ENCODE measurements at places on chromosomes 5 and 9.

- DNase-seq = no peak
Observed at GRCh38 chr9:108182950-108183381, 672.8 kb downstream of the ACTL7B start.

GRCh38 chr9:127518091-127518856, 67.0 kb downstream of the LRSAM1 start:
- no peak for DNase-seq

DNA sequence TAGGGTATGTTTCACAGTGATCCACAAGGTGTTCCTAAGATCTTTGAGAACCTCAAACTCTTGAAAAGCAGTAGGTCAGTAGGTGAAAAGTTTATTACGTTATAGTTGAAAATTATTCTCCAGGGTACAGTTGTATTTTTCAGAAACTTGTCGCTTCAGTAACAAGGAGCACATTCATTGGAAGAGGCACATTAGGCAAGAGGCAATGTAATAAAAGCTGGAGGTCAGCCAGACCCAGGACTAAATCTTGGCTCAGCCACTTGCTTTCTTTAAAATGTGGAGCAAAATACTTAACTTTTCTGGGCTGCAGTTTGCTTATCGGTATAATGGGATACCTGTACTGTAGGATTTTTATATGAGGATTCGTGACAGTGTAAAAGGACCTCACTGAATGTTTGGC, 45.6 kb downstream of the TLE4 start:
- no peak for DNase-seq

DNA sequence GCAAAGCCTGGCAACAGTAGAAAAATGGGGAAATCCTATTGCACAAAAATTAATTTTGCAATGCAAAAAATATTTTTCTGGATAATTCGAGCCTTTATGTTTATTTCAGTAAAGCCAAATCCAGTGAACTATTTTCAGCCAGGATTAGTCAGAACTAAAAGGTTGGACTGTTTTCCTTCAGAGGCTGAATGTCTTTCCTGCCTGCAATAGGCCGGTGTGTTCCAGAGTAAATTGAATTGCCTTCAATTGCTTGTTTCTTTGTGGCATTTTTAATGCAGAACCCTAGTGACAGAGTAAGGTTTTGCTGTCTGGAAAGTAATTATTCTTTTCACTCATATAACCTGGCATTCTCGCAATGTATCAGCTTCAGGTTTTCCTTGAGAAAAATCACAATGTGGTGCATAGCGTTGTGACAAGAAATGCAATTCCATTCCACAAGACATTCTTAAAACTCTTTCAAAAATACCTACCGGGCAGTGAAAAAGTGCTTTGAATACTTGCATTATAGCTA, 183.7 kb downstream of the GLIS3 start:
- DNase-seq = no peak

DNA sequence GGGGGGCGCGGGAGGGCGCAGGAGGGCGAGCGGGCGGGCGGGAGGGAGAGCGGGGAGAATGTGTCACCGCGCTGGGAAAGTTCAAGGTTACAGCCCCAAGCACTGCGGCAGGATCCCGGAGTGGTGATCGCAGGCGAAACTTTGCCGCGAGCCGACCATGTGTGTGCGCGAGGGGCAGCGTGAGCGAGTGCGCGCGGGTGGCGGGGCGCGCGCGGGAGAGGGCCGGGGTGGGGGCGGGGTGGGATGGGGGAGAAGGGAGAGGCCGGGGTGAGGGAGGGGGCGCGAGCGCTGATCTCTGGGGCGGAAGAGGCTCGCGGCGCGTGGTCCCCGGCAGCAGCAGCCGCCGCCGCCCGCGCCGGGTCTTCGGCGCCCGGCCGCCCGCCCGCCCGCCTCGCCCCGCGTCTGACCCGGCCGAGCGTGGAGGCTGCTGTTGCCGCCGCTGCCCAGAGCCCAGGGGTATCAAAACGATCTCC, at the start of gene NFIB:
NFIB (minus strand) TSS at position 191 of the 473 bp plus-strand sequence. CDS start 630 bp downstream, outside the sequence.
- DNase-seq = no peak

DNA sequence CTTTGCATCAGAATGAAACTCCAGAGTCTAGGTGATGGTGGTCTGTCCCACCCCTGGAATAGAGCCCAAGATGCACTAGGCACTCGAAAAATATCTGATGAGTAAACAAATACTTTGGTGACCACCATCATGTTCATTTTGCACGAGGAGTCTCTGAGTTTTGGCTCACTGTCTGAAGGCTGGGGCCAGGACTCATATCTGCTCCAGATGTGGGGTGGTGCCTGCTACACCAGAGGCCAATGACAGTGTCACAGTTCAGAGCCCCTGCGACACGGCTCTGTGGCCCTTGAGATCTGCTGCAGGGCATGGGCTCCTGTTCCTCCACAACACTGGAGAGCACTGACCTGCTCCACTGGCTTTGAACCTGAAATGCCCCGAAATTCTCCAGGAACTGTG, 164.6 kb downstream of the ROR2 start:
- DNase-seq = no peak

GRCh38 chr5:139273322-139273571, 20.3 kb upstream of the MATR3 start:
- no peak for DNase-seq

DNA sequence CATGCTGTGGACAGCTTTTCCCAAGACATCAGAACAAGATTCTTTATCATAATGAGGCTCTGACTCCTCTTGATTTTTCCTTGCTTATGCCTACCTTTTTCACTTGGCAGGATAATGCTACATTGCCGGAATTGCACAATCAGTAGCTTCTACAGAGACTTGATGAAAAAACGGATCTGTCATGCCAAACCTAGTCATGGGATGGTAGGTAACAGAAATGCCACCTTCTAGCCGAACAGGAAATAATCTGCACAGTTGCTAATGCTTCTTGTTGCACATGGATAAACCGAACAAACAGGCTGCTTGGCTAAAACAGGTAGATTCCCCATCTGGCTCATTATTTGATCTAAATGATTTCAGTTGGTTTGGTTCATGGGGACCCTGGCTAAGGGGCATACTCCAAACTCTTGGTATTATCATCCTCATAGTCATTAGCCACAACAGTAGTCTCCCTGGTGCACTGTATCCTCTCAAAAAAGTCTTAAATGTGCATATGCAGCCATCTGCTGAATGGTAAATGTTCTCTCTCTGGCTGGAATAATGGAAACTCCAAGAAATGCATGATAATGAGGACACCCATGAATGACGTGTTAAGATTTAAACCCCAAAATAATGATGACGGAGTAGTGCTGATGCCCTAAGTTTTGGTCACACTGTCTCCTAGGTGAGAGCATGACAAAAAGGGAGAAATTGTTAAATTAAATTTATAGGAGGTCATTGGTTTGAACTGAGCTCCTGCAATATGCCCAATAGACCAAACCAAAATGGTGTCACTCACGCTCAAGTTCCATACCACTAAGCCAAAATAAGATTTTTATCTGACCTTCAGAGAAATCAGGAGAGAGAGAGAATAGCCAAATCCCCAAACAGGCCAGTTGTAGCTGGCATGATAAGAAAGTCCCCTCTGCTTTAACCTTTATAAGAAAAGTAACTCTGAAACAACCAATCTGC, 47.0 kb downstream of the RAPGEF1 start:
- DNase-seq = no peak

- DNase-seq = no peak
Observed at GRCh38 chr9:109817846-109818472, 38.0 kb downstream of the PALM2AKAP2 start.

- no peak for DNase-seq
Observed at GRCh38 chr9:78707080-78707479, 410.2 kb downstream of the PSAT1 start.

GRCh38 chr9:128505414-128505765, 871 bp downstream of the GLE1 start:
- no peak for DNase-seq

DNA sequence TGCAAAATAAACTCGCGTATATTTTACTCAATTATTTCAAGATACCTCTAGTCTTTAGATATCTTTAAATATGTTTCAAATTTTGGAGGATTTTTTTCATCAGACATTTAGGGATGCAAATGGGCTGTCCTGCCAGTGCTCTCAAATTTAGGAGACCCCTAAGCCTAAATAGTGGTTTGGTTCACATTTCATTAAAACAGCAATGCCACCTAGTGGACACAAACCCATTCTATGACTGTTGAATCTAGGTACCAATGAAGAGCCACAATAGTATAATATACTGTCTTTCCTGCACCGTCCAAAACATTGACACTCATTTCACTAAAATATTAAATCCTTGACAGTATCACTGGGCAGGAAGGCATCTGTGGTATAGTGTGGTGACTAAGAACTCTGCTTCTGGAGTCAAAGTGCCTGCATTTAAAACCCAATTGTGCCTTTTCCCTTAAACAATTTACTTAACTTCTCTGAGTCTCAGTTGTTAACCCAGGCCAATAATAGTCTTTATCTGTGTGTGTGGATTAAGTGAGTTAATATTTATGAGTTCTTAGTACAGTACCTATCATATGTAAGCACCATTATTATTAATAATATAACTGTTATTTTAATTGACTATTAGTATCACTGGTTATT, 148.0 kb downstream of the RORB start:
- no peak for DNase-seq

DNA sequence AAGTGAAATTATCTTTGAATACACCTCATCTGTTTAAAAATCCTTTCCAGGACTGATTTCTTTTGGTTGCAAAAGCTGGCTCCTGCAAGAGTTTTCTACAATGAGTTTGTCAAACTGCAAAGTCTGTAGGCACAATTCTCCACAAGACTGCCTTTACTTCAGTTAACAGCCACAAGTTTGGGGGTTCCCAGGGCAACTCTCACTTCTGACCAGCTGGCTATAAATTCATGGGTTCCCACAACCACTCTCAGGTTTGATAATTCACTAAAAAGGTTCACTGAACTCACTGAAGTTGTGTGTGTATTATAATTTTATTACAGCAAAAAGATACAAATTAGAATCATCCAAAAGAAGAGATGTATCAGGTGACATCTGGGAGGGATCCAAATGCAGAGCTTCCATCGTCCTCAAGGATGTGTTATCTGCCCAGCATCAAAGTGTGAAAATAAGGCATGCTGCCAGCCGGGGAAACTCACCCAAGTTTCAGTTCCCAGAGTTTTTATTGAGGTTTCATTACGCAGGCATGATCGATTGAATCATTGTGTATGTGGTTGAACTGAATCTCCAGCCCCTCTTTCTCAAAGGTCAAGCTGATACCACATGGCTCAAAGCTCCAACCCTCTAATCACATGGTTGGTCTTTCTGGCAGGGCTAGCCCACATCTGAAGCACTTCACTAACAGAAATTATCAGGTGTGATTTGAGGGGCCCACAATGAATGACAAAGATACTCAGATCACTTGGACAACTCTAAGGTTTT, 19.0 kb upstream of the PSIP1 start:
- DNase-seq = no peak

GRCh38 chr9:86788456-86788855, 158.8 kb downstream of the GAS1 start:
- no peak for DNase-seq

- DNase-seq = no peak
Observed at GRCh38 chr5:61402970-61403900, 71.2 kb downstream of the ZSWIM6 start.

DNA sequence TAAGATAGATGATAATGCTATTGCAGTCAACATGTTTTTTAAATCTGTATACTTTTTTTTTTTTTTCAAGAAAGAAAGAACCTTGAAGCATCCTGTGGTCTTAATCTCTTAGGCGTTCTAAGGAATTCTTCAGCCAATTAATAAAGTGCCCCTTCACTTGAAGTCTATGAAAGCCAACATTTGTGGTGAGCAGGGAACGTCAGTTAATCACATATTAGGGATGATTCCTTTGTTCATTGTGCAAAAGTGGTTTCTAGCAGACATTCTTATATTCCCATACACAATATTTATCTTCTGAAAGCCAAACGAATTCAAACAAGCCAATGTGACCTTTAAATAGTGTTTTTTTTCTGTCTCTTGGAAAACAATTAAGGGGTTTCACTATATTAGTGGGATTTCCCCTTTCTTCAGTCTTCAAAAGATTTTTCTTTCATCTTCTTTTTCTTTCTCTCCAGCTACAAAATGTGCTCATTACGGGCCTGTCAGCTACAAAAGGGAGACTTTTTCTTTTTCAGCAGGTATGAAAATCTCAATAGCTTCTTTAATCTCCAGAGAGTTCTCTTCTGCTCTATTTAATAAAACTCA, 40.1 kb downstream of the TMEM167A start:
- DNase-seq = no peak

- DNase-seq = no peak
Observed at GRCh38 chr9:133930682-133931485, 61.2 kb downstream of the VAV2 start.

DNA sequence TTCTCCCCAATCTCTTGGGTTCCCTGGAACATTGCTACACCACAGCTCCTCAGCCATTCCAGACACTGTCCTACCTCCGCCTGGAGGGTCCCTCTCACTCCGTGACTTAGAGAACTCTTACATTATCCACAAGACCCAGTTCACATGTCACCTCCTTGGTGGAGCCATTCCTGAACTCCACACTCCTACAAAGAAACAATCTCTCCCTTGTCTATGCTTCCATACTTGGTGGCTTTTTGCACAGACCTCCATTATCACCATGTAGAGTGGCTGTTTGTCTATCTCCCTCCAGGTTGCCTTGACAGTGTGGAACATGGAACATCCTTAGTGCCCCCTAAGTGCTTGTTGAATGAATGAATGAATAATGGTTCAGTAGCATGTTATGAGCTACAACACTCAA, 105.9 kb downstream of the PAX5 start:
- DNase-seq = no peak

DNA sequence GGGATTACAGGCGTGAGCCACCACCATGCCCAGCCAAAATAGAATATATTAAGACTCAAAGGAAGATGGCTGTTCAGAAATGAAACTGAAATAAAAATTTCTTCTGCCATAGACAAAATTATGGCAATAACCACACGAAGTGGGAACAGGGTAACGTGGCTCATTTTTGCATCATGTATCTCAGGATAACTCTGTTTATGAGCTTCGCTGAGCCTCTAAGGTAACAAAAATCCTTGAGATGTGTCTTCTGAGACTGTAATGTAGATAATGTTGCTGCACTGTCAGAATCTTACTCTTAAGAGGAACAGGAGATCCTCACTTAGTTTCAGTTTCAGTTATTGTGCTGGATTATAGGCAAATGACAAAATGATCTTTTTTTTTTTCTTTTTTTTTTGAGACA, 153.8 kb downstream of the GOLPH3 start:
- DNase-seq = no peak

DNA sequence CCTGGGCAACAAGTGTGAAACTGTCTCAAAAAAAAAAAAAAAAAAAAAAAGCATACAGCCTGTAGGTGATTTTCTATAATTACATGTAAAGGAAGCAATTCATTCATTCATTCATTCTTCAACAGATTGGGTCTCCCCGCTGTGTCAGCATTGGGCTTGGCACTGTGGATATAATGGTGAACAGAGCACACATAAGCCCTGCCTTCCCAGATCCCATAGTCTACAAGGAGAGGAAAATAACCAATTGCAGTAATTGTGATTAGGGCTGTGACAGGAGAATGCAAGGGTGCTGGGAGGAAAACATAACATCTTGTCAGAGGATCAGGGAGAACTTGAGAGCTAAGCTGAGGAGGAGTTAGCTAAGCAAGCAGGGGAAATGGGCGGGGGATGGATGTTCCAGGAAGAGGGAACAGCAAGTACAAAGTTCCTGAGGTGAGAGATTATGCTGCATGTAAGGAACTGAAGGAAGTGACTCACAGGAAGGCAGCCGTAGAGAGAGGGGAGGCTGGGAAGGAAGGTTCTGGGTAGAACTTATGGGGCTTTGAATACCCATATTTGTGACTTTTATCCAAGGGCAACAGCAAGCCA, 24.0 kb upstream of the KLF9 start:
- no peak for DNase-seq

Data from activated naive CD4-positive, alpha-beta T cell (primary cell).